ENCODE measurements at places on chromosomes 2 and 18.

GRCh38 chr2:108184419-108184818, 55.3 kb upstream of the SULT1C3 start:
- peak; percentile 18 for DNase-seq

DNA sequence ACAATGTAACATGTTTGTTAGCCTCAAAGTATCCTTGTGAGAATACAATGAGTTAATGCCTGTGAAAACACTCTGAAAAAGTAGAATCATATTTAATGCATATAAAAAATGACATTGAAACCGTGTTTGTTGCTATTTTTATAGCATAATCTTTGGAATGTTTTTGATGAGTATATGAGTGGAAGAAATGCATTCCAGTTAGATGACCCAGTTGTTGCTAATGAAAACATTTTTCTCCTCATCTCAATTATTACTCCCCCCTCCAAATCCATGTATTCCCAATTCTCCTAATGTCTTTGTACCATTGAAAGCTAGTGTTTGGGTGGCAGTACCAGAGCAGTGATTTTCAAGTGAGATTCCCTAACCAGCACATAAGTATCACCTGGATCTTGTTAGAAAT, 67.1 kb upstream of the DSEL start:
- DNase-seq, result no peak

DNA sequence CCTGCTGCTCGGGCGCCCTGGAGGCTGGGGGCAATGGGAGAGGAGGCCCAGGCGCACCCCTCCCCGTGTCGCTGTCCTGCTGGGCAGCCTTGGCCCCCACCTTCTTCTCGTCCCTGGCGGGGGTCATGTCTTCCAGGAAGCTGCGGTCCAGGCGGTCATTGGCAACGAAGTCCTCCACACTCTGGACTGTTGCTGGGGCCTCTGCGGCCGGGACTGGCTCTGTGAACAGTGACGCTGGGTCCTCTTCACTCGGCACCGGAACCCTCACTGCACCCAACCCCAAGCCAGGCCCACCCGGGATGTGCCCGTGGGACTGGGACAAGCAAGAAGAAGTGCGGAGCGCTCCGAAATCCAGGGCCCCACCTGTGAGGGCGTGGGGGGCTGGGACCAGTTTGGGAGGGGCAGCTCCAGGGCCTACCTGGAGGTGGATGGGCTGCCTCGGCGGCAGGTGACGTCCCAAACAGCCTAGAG, 308.0 kb downstream of the CCDC74A start:
- DNase-seq, result no peak

DNA sequence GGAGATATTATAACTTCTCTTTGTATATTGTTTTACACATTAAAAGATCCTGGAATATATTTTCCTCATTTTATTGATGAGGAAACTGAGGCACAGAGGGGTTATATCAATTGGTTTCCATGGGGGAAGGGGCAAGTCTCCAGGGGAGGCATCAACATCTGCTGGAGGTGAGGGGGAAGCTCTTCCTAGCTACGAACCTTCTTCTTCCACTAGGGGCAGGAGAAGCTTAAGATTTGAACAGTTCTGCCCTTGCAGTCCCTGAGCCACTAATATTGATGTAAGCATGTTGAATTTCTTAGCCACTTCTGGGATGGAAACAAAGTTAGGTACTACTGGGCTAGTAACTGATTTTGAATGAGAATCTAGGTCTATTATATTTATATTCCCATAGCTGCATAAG, 140.1 kb upstream of the AQP4 start:
- peak; percentile 58 for DNase-seq

DNA sequence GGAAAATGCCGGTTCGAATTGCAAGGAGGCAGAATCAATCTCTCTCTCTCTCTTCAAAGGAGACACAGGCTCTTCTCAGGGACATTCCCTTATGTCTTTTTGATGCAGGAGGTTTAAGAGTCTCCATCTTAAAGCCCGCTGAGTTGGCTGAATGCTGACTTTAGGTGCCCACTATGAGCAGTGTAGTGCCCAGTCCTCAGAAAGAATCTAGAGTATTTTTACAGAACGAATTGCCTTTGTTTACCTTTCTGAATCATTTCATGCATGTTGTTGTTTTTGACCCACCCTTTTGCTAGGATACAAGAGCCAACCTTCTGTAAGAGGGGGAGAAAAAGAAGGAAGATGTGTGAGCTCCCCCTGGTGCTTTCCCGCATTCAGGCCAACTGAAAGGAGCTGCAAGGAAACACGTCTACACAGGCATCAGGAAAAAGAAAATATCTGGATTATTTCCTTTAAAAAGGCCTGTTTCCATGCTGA, 193.5 kb upstream of the TCF4 start:
- peak; percentile 40 for DNase-seq

GRCh38 chr2:74095632-74096031, 52.1 kb downstream of the BOLA3 start:
- DNase-seq, result no peak

- DNase-seq, result no peak
These were observed 29.3 kb upstream of the LBH start for GRCh38 chr2:30201990-30202389.

DNA sequence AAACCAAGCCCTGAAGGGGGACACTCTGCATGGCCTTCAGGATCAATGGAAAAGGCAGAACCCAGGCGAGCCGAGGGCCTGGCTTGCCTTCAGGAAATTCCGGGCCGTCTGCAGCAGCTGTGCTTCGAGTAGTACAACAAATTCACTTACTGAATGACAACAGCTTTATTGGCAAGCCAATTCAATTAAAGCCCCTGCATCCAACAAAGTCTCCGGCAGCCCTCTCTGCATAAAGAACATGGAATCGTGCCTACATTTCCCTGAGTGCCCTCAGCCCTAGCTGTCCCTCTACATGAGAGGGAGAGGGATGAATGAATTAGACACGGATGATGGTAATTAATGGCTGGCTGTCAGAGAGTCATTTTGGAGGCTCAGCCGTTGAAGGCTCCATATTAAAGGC, 189.0 kb downstream of the BCL11A start:
- DNase-seq, result no peak

- DNase-seq, result no peak
These were observed 81.6 kb downstream of the PXDN start for GRCh38 chr2:1662606-1663180.

GRCh38 chr2:13114391-13114790, 397.7 kb downstream of the TRIB2 start:
- no peak for DNase-seq

DNA sequence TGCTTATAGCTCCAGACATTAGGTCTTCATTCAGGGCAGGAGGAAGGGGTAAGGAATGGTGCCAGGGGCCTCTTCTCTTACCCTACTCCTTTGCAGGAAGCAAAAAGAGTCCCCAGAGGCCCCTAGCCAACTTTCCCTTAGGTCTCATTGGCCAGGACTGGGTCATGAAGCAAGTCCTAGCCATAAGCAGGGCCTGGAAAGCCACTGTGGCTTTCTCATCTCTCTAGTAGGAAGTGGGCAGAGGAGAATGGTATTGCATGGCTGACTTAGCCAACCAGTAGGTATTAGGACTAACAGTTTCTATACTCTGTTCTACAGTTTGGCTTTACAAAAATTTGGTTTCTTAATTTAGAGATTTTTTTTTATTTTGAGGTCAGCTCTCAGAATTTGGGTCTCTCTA, 4.8 kb downstream of the FAM228A start:
- no peak for DNase-seq

GRCh38 chr18:5571666-5572065, 27.9 kb upstream of the EPB41L3 start:
- DNase-seq, result no peak

DNA sequence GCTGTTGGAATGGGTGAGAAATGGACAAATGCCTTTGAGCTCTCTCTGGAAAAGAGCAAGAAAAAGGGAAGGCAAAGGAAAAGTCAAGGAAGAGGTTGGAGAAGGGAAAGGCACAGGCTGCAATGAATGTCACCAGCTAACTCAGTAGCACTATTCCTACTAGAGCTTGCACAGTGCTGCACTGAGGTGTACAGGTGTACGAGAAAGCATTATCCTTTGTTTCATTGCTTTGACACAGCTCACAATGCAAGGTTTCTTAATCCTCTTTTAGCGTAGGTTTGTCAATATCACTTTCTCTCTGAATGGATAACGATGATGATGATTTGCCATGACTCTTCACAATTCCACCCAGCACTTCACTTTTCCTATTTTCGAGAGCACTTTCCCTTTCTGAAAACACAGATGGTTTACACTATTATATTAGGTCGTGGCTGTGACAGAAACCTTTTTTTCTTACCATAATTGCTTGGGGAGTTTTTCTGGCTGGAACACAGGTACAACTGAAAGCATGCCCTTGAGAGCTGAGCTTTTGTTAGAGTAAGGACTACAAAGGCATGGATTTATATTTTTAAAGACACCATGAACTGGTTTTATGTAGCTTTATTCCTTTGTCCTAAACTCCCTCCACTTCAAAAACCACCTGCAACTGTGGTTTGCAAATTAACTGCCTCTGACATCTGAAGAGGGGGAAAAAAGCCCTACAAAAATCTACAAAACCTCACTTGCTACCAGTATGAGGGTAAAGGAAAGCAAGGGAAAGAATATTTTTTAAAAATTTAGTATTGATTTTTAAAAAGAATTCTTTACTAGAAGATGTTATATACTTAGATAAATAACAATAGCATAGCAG, 265.5 kb downstream of the TGIF1 start:
- DNase-seq, result no peak

DNA sequence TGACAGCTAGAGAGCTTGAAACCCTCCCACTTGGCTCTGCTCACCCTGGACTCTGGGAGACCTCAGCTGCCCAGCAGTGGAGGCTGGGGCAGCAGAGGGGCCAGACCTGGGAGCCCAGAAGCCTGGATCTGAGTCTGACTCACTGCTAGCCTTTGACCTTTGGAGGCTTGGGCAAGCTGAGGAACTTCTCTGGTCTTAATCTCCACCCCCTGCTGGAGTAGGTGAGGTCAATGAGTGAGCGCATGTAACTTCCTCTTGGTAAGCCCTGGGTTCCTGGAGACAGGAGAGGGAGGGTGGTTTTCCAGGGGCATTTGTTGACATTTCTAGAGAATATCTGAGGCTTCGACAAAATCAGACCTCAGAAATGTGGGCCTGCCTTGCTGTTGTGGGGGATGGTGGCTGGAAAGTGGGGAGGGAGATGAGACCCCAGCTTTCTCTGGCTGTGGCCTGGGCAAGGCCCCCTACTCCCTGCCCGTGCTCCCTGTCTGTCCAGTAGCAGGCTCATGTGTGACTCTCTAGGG, 73.0 kb upstream of the YWHAQ start:
- DNase-seq, result no peak

- no peak for DNase-seq
These were observed 456.6 kb upstream of the UBE2E3 start for GRCh38 chr2:180523621-180524340.

- DNase-seq, result no peak
These were observed 19.5 kb downstream of the DGUOK start for GRCh38 chr2:73946215-73946614.

GRCh38 chr2:159880729-159881128, 82.7 kb upstream of the CD302 start:
- DNase-seq, result no peak

DNA sequence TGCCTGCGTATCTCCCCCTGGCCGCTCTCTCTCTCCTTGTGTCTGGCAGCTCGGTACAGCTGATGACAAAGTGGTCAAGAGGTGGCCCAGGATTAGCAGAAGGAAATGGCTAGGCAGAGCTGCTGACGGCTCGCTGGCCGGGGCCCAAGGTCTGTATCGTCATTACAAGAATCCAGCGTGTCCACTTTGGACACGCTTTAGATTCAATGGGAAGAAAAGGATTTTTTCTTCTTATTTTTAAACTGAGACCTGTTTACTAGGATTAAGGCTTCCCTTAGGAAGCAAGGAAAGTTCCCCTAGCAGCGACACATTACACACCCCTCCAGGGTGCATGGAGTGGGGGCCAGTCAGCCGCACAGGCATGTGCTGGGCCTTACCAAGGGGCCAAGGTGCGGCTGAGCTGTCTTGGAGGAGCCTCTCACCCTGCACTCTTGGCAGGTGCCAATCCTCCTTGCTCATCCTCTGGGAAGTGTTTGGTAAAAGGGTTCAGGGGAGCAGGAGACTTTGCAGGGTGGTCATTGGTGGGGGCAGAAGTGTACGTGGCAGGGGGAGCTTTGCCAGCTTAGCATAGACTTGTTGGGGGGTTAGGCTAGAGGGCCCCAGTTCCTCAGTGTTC, 76.8 kb downstream of the POLR1A start:
- DNase-seq, result no peak

DNA sequence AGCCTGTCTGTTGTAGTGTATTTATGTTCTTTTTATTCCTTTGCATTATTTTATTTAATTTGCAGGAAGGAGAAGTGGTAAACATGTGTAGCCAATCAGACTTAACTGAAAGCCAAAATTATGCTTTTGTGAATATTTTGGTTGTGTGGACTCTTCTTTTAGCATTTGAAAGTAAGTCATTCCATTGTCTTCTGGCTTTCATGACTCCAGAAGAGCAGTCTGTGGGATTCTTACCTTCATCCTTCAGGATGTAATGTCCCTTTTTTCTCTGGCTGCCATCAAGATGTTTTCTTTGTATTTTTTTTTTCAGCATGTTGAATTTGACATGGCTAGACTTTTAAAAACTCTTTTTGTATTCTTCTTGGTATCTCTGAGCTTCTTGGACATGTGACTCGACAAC, 895.2 kb upstream of the ZEB2 start:
- DNase-seq, result no peak

GRCh38 chr2:221402072-221402471, 170.0 kb downstream of the EPHA4 start:
- no peak for DNase-seq

DNA sequence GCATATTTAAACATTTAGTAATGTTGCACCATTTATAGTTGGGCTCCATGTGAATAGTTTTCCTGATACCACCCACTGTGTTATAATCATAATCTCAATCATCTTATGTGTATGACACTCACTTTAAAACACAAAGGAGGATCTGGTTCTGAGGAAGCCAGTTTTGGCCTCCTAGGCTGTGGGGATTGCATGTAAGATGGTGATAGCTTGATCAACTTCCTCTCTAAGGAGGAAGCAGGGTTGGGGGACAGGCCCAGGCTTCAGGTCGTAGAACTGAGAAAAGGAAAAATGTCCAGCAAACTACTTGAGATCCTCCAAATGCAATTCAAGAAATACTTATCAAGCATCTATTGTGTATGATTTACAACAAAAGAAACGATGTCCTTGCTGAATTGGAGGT, 4.9 kb upstream of the PPM1B start:
- DNase-seq, result no peak

- DNase-seq, result no peak
These were observed 7.9 kb downstream of the AGPS start for GRCh38 chr2:177400337-177400923.

DNA sequence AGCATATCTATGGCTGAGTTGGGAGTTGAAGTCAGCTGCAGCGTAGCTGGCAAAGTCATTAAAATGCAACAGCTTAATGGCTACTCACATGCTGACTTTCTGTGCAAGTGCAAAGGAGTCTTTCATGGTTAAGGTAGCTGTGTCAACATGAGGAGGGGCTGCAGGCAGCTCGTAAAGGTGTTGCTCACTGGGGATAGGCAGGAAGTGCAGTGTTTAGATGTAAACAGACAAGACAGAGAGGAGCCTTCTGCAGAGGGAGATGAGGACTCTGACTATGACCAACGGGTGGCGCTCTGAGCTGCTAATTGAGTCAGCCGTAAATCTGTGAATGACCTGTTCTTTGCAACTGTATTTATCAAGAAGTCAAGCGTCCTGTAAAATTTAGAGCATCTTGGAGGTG, 22.3 kb upstream of the CAVIN2 start:
- DNase-seq, result peak; percentile 23

Data from HEK293T (cell line).